Femur (tissue), 1 donor: ENCODE measurements at places on chromosomes 7 and 10.

GRCh38 chr10:44908936-44909630, 2.1 kb upstream of the TMEM72 start:
- peak; percentile 57 for DNase-seq

GRCh38 chr10:73591935-73592699, 975 bp upstream of the USP54 start:
- DNase-seq: peak; percentile 28

GRCh38 chr7:69765879-69766278, 167.6 kb downstream of the AUTS2 start:
- no peak for DNase-seq

GRCh38 chr10:72648301-72648700, 22.4 kb upstream of the MICU1 start:
- no peak for DNase-seq

- DNase-seq: no peak
These were observed 237.7 kb upstream of the MBL2 start for GRCh38 chr10:53009961-53010907.
